ENCODE measurements at places on chromosomes 1 and 21.

GRCh38 chr21:18460979-18461378, 57.4 kb upstream of the TMPRSS15 start:
- DNase-seq: no peak

DNA sequence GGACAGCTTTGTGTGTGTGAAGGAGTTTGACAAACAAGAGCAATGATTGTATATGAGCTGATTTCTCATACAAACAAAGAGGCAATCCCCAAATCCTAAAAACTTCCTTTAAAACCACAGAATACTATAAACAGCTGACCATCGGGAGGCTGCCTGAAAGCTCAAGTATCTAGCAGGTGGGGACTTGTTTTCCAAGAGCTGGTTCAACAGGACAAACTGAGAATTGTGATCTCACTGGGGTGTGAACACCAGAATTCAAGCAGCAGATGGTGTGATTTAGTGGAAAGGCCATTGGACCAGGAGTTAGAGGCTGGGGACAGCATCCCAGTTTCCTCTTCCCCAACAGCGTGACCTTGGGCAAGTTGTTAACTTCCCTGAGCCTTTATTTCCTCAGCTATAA, 13.9 kb downstream of the LMX1A start:
- no peak for DNase-seq

DNA sequence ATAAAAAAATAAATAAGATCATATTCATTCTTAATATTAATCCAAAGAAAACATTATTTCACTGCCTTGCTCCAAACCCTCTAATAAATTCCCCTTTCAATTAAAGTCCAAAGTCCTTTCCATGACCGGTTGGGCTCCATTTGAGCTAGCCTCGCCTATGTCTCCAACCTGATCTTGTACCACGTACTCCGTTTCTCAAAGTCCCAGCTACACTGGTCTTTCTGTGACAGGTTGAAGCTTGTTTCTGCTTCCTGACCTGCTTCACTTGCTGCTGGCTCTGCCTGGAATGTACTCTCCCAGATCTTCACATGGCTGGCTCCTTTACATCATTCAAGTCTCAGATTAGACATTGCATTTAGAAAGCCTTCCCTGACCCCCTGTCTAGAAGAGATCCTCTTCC, 16.4 kb downstream of the RPL5 start:
- DNase-seq: no peak

DNA sequence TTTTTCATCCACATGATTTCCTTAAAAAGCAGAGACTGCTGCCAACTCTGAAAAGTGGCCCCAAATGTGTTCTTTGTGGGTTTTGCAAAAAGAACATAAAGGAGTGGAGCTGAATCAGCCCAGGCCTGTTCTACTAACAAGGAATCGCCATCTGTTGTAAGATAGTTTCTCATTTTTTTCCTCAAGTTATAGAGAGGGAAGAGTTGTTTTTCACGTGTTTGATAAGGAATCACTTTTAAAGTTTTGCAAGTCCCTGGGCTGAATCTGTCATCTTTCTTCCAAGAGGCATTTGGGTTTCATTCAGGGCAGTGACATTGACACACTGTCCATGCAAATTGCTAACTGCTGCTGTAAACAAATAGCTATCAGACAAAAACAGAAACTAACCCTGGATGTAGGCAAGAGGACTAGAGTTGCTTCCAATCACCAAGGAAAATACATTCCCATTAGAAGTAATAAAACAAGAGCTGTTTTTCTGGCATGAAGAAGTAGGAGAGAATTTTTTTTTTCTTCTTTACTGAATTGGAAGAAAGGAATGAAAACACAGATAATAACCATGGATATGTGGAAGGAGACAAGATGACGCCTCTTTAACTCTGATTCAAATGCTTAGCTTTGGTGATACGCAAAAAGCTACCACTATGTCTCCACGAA, 58.8 kb upstream of the TBX15 start:
- peak; percentile 41 for DNase-seq

GRCh38 chr1:84478876-84479868, at the start of gene RPF1:
Gene RPF1, plus strand, starts transcription at chr1:84479266. Its CDS starts 16 bp downstream, at chr1:84479282.
- DNase-seq: peak; percentile 81

- no peak for DNase-seq
Measured at GRCh38 chr21:36608897-36609225, 90.1 kb upstream of the SIM2 start.

- DNase-seq: no peak
Measured at GRCh38 chr1:93735722-93736121, 54.1 kb upstream of the BCAR3 start.

- no peak for DNase-seq
Measured at GRCh38 chr1:95927061-95927460, 693.1 kb downstream of the RWDD3 start.

Data from NCI-H526 (cell line).